ENCODE measurements at places on chromosomes 6 and 20. TPM values are rescaled to one million over a fixed set of nuclear protein-coding genes. Genes with fewer than 3 reads are reported as not detected.

Gene CST2
- total RNA-seq: not detected

Gene TTLL9
- total RNA-seq: not detected

Gene NCOA7
- 21.6 TPM for total RNA-seq

Gene ZCCHC3
- total RNA-seq: 11.2 TPM

Gene DYNLT2
- 1.3 TPM for total RNA-seq

Gene ABHD16B
- not detected for total RNA-seq

Gene PTPRT
- not detected for total RNA-seq

Gene LATS1
- total RNA-seq: 25.9 TPM

Gene BCAS1
- total RNA-seq: under 0.01 TPM

Gene JPH2
- 50.5 TPM for total RNA-seq

Gene APOM
- 0.43 TPM for total RNA-seq

Gene SASH1
- total RNA-seq: 58.9 TPM

Gene ULBP1
- 1.6 TPM for total RNA-seq

Gene ANKRD66
- total RNA-seq: not detected

Gene NRN1
- not detected for total RNA-seq

Gene OOEP
- under 0.01 TPM for total RNA-seq

Gene PPIL6
- total RNA-seq: 0.97 TPM

Gene SPATS1
- not detected for total RNA-seq

Gene PAK5
- not detected for total RNA-seq

Gene ETV7
- total RNA-seq: 0.32 TPM

Gene MUC21
- not detected for total RNA-seq

Gene MCCD1
- total RNA-seq: not detected
